ENCODE measurements at places on chromosomes 12 and 14. TPM values are rescaled to one million over a fixed set of nuclear protein-coding genes. Genes with fewer than 3 reads are reported as not detected.

- H3K4me1 ChIP-seq, result peaks cover 11% of the 10 kb centered on the region
- no peak overlapping the region for H3K4me3 ChIP-seq
Observed at GRCh38 chr14:58291646-58292045, 6.7 kb upstream of the ARID4A start.

DNA sequence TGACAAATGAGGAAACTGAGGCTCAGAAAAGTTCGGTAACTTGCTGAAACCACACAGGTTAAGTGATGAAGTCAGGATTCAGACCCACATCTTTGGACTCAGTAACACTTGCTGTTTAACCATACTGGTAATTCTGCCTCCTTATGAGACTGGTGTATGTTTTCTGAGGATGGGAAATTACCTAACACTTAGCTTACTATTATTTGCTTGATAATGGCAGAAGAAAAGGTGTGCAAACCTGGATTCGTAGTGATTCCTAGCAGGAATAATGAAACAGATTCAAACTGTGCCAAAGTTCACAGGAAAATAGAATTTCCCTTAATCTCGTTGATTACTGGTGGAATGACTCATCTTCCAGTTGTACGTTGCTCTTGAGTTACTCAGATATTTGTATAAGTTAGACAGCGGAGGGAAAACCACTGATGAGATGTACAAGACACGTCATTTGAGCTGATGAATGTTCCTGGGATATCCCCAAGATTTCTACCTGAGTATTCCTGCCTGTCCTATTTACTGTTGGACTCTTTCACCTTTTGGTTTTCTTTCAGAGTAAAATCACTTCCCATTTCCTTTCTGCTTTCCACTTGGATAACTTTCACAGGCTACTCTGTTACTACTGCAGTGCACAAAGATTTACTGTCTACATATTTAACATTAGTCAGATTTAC is 37.5 kb downstream of the PRORP start:
- H3K4me1 ChIP-seq, result peaks cover 6% of the 10 kb centered on the region
- no peak overlapping the region for H3K4me3 ChIP-seq
- no peak for DNase-seq
- no peaks in the 10 kb centered on the region for H3K36me3 ChIP-seq
- H3K27ac ChIP-seq, result peak overlapping the region; percentile 1
- H3K27me3 ChIP-seq, result no peaks in the 10 kb centered on the region

- H3K4me1 ChIP-seq, result peaks cover 35% of the 10 kb centered on the region
- H3K27ac ChIP-seq, result no peak overlapping the region
- no peak overlapping the region for H3K4me3 ChIP-seq
- no peaks in the 10 kb centered on the region for H3K36me3 ChIP-seq
- H3K27me3 ChIP-seq, result no peaks in the 10 kb centered on the region
- DNase-seq, result no peak
Observed at GRCh38 chr12:106094304-106094703, 44.5 kb downstream of the NUAK1 start.

C12orf60 gene
- total RNA-seq, result 0.95 TPM

- H3K4me3 ChIP-seq, result no peak overlapping the region
- H3K27ac ChIP-seq, result no peak overlapping the region
- no peak for DNase-seq
- no peaks in the 10 kb centered on the region for H3K4me1 ChIP-seq
Observed at GRCh38 chr12:77996670-77997069, 166.0 kb downstream of the NAV3 start.
